ENCODE measurements at places on chromosomes 3 and 15.

DNA sequence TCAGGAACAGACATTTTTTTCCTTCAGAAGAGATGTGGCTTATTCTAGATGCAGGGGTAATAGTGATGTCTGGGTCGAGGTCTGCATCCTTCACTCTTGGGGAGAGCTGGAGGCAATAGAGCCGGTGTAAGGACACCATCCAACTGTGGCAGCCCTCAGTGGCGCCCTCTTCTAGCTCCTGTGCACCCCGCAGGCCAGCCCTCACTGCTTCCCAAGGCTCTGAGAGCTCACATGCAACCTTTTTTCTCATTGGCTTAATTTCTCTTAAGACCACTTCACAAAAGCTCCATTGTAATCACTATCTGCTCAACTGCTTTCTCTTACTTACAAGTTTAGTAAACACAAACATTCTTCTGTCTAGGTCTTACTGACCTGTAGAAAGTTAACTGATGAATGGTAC lies 3.9 kb upstream of the VPS8 start:
- no peak for DNase-seq

GRCh38 chr15:32675466-32675865 lies 34.0 kb downstream of the SCG5 start:
- no peak for DNase-seq

DNA sequence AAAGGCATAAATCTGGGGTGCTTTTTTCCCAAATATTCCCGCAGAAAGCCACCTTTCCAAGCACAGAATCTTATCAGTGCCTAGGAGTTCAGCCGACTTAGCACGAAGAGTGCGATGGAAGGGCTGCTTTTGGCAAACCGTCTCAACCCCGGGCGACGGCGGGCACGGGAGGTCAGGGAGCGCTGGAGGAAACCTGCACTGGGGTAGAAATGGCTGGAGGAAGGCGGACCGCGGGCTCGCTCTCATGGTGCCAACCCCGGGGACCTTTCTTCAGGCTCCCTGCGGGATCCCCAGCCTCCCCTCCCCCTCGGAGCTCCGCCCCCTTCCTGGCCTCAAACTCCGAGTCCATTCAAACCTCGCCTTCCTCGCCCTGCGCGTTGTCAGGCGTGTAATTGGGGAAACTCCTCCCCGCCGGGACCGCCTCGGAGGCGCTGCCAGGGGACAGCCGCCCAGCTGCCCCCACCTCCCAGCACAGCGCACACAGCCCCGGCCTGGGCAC lies at the start of gene GABRG3:
Gene GABRG3 (plus strand): TSS at position 470 of the 499 bp plus-strand sequence.
- no peak for DNase-seq

DNA sequence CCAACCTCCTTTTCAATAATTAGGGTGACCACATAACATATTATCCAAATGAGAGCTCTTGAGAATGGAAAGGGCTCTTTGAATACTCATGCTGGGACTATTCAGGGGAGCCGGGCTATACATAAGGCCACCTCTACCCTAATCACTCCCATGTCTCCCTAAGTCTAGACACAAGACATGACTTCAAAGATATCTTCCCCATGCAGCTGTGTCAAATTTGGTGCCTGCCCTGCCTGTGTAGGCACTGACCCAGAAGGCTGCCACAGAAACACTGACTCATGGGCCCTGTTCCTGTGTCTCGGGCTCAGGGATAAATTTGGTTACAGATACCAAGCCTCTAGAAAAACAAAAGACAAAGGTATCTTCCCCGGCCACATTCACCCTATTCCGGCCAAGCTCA lies 70.3 kb downstream of the MYLK start:
- no peak for DNase-seq

GRCh38 chr3:170858599-170858998 lies 11.4 kb downstream of the RPL22L1 start:
- no peak for DNase-seq

DNA sequence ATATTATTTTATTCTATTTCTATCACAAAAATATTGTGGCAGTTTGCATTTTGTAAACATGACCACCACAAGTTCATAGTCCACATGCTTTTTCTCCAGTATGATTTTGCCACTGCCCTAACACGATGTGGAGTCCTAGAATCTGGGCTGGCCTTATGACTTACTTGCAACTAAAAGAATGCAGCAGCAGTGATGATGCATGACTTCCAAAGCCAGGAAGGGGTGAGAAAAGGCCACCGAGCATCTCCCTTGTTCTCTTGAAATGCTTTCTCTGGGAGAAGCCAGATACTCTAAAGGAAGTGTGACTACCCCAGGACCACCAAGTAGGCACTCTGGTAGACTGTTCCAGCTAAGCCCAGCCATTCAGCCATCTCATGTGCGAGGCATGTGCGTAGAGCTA lies 191.6 kb upstream of the MRPL3 start:
- DNase-seq: no peak

GRCh38 chr3:78026318-78026828 lies 986.5 kb downstream of the ROBO2 start:
- no peak for DNase-seq

GRCh38 chr3:181851063-181851462 lies 139.3 kb downstream of the SOX2 start:
- no peak for DNase-seq

DNA sequence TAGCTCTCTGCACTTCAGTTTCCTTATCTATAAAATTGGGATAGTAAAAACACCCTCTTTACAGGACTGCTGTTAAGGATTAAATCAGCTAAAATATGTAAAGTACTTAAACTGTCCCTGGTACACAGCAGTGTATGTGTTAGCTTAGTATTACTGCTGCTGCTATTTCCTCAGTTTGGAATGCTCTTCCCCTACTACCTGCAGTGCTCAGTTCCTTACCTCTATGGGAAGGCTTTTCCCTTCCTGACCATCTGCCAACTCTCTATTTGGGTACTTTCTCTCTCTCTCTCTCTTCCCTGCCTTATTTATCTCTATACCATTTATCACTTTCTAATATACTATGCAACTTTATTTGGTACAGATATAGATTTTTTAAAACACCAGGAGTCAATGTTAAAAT lies 26.5 kb downstream of the KPNA4 start:
- DNase-seq: no peak

DNA sequence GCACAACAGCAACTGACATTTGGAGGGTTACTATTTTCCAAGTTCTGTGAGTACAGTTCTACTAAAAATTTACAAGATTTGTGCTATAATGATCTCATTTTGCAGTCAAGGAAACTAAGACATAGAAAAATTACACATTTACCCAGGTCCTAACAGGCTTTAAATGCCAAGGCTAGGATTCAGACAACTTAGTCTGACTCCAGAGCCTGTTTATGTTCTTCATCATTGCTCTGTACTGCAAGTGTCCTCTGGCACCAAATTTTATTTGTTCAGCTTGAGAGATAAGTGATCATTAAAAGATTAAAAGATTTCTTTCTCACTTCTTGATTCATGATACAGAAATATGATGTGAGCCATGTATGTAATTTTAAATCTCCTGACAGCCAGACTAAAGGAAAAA lies 290.8 kb downstream of the UBE2E2 start:
- no peak for DNase-seq

Measured in activated CD8-positive, alpha-beta memory T cell treated with anti-CD3 and anti-CD28 coated beads for 24 hours (primary cell).